ENCODE measurements at places on chromosomes 3 and 15.

GRCh38 chr3:71237672-71238071 lies 345.9 kb downstream of the FOXP1 start:
- no peak for DNase-seq

GRCh38 chr3:70182166-70182565 lies 130.3 kb downstream of the MDFIC2 start:
- DNase-seq = no peak

- no peak for DNase-seq
Measured at GRCh38 chr3:26920646-26921478, 298.3 kb downstream of the LRRC3B start.

DNA sequence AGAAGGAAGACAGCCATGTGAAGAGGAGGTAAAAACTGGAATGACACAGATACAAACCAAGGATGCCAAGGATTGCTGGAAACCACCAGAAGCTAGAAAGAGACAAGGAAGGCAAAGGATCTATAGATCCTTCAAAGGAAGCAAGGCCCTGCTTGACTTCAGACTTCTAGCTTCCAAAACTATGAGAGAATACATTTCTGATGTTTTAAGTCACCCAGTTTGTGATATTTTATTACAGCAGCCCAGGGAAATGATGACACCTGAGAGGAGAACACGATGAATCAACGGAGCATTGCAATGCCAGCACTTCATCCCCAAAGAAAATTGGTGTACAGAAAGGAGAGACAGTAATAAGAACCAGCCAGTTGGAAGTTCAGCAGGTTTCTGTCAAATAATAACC lies 116.3 kb downstream of the MAGI1 start:
- no peak for DNase-seq

DNA sequence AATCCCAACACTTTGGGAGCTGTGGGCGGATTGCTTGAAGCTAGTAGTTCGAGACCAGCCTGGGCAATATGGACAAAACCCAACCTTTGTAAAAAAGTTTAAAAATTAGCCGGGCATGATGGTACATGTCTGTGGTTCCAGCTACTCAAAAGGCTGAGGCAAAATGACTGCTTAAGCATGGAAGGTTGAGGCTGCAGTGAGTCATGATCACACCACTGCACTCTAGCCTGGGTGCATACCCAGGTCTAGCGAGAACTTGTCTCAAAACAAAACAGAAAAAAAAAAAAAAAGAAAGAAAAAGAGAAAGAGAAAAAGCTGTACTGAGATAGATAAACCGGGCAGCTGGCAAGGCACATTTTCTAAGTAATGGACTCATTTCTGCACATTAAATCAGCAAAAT lies 10.6 kb downstream of the ARPP19 start:
- peak; percentile 32 for DNase-seq

DNA sequence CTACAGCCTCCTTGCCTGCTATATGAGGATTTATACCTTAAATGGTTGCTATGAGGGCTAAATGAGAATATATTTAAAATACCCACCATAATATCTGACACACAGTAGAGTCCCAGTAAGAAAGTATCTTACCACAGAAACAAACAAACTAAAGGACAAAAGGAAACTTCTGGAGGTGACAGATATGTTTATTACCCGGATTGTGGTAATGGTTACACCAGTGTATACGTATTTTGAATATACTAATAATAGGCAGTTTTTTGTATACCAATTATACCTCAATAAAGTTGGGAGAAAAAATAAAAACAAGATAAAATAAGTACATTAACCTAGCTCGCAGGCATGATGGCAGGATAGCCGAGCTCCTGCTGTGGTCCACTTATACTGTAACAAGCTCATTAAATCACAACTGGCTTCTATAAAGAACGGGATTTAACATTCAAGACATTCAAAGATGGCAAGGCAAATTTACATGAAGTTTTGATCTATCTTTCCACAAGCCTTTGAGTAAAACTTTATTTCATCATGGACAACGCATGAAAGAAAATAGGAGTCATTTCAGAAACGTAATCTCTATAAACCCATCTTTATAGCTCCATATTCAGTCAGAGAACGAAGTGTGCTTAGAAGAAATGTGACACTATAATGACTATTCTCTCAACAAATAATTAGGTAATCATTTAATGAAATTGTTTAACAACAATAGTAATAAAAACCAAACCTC lies 1.5 kb downstream of the RPN1 start:
- DNase-seq = no peak

- DNase-seq = no peak
Measured at GRCh38 chr3:45319996-45320305, 68.4 kb upstream of the LARS2 start.

DNA sequence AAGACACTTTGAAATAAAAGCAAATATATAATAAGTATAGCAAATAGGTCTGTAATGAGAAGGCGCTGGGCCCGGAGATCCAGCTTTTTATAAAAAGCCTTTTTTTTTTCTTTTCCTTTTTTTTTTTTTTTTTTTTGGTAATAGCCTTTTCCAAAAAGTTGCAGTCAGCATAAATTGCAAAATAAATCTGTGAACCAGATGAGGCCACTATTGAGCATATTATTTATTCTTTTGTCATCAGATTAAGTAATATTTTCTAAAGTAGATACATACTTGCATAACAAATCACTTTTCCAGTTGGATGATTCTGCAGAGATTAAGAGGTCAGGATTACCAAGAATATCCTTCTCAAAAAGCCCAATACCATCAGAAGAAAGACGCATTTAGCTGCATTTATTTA lies 24.9 kb downstream of the FMN1 start:
- DNase-seq = no peak
